ENCODE measurements at places on chromosomes 2 and 18.

DNA sequence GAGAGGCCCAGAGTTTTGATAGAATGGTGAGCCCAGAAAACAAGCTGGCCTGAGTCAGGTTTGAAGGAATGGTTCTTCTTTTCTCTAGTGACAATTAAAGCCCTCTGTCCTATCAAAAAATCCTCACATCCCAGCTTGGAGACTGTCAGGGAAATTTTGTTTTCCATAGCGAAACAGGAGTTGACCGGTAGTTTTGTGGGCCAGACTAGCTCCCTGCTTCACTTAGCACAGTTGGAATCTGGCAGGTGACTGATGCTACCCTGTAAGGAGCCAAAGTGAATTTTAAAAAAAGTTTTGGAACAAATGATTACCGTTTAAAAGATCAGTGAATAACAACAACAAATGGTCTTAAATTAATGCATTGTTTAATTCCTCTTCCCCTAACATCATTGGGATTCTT is 6.7 kb downstream of the NAB1 start:
- no peak for DNase-seq

DNA sequence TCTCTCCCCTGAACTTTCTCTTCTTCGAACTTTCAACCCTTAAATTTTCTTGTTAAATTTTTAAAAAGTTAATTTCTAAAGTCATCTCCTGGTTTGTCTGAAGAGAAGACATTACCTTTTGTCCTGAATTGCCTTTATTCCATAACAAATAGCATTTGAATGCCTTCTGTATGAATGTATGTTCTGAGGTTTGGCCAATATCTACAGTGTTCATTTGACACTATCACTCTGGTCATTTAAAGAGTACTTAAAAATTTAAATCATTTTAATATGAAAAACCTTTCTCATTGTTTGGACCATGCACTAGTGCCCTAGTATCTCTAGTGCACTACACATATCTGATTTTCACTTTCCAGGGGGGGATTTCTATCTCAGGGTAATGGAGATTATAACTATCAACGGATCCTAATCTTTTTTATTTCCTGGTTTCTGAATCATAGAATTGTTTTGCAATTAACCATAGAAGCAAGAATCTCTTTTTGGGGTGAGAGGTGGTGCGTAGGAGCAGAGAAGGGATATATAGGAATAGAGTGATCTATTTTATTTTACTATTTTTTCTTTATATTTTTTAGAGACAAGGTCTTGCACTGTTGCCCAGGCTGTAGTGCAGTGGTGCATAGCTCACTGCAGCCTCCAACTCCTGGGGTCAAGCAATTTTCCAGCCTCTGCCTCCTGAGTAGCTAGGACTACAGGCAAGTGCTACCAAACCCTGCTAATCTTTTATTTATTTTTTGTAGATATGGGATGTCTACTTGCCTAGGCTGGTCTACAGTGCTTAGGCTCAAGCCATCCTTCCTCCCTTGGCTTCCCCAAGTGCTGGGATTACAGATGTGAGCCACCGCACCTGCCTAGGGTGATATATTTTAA is 25.5 kb downstream of the TANC1 start:
- DNase-seq, result no peak

- DNase-seq, result no peak
Observed at GRCh38 chr2:74863802-74864248, 29.9 kb downstream of the HK2 start.

DNA sequence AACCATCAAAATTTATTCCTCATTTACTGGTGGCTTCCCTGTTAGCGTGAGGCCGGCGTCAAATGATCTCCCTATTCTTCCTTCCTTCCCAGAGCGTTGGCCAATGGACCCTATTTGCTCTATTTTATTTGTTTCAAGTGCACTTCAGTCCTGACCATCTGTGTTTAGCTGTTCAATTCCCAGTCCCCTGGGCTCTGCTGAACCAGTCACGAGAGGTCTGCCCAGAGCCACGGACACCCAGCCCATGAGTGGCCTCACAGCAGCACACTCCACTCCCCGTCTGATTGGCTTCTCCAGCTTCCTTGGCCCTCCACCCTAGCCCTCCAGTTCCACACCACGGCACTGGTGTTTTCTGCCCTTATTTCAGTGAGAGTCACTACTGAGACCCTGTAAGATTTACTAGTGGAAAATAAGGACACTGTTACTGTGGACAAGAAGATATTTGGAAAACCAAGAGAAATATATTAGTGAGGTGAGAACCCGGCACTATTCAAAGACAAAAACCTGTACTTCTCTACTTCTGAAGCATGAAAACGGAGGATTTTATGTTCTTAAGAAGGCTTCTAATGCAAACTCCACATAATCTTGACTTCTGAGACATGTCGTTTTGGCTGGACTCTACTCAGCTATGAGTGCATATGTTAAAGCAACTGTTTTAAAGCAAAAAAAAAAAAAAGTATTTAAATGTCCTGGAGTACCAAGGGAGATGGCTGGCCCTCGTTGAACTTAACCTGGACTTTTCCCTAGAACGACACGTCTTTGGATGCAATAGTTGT is 86.6 kb downstream of the COL6A3 start:
- DNase-seq, result no peak

- DNase-seq, result peak; percentile 79
Observed at GRCh38 chr2:110116033-110116710, 550 bp upstream of the MALL start.

All from ascending aorta (tissue), 2 donors.